ENCODE measurements at places on chromosomes 7 and 10.

DNA sequence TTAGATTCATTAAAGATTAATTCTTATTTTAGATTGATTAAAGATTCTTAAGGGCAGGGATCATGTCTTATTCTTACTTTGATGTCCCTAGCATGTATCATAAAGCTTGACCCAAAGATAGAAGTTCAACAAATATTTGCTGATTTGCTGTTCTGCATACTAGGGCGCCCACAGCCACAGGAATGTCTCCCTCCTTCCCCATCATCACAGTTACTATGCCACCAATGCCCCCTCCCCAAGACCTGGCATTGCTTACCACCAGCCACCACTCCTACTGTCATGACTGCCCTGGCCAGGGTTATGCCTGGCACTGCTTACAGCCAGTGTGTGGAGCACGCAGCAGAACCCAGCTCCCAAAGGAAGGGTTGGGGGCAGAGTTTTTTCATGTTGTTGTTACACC, 86.7 kb upstream of the AGK start:
- no peak for DNase-seq

GRCh38 chr10:62384057-62384446, 9.9 kb downstream of the ZNF365 start:
- DNase-seq, result no peak

- no peak for DNase-seq
Measured at GRCh38 chr7:24884401-24884800, 95.6 kb downstream of the OSBPL3 start.

DNA sequence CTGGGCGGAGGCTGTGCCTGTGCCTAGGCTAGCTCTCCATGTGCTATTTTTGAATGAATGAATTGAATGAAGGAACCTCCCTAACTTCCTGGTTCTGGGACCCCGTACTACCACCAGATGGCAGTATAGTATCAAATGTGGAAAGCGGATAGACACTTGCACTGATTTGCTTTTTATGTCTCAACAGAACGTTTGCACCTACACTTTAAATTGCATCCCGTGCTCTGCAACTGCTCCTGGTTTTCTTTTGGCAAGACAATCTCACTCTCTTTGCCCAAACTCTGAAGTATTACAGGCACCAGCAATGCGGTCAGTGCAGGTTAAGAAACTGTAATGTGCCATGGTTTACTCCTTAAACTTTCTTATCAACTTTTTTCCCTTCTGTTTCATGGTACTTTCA, 6.5 kb downstream of the FZD8 start:
- DNase-seq, result peak; percentile 68

DNA sequence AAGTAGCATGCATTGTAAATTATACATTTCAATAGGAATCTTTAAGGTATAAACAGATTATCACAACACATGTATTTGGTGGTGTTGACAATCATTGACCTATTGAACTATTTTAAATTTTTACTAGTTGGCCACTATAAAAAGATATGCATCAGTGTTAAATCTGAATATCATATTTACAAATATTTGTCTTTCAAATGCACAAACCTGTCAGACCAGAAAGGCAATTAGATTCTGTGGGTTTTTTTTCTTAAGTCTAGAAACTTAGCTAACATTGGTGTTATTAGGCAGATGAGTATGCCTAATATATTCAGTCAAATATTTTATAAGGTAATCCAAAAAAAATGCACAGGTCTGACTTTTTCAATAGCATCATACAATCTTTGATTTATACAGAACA, 241.4 kb upstream of the DGKB start:
- DNase-seq, result no peak

GRCh38 chr7:13442226-13442625, 547.2 kb downstream of the ETV1 start:
- no peak for DNase-seq

DNA sequence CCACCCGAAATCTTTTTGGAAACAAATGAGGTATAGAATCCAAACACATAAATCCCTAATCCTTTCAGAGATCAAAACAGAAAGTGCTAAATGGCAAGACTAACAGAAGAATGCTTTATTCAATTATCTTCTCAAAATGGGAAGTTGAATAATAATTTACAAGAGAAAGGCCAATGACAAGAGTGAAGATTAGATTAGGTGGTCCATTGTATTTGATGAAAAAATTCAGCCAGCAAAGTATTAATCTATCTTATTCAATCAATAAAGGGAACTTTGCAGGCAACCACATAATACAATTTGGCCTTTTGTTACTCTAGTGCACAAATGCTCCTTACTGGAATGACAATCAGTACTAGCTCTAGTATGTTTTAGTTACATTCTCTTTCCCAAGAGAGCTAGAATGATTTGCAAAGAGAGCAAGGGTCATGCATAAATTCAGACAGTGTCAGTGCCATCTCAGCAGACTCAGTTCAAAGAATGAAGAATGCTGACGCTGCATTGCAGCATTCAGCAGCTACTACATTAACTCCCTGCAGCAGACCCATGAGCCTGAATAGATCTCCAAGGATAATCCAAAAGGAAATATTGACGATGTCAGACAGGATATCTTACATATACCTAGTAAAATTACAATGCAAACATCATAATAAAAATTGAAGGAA, 131.8 kb downstream of the ANK3 start:
- no peak for DNase-seq

DNA sequence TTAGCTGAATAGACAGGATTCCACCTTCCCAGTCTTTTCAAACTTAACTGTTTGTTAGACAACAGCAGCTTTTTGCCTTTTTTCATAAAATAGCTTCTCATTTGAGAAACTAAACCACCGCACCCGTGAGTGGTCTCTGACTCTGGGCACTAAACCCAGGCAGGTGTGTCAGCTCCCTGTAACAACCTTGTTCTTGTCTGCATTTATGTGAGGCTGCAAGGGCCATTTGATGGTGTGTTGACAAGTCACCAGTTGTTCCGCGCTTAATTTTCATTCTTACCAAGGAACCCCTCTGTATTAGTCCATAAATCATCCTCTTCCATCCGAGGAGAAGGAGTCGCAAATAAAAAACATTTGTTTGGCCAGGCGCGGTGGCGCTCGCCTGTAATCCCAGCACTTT, 1.5 kb downstream of the STOX1 start:
- DNase-seq, result no peak

DNA sequence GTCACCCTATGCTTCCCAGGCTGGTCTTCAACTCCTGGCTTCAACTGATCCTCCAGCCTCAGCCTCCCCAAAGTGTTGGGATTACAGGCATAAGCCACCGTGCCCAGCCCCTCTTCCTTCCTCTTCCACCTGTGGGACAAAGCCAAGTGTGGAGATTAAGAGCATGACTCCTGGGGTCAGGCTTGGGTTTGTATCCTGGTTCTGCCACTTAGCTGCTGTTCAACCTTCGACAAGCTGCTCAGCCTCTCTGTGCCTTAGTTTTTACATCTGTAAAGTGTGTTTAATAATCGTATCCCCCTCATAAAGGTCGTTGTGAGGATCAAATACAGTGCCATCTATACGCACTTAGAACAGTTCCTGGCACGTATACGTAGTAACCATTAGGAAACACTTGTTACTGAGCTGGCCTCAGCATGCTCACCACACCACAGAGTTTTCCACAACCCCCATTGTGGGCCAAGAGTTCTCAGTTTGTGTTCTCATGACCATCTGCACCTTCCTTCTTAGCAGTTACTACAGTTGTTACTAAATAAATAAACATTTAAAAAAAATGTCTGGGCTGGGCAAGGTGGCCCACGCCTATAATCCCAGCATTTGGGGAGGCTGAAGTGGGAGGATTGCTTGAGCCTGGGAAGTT, 140.5 kb upstream of the BTBD16 start:
- DNase-seq, result no peak

DNA sequence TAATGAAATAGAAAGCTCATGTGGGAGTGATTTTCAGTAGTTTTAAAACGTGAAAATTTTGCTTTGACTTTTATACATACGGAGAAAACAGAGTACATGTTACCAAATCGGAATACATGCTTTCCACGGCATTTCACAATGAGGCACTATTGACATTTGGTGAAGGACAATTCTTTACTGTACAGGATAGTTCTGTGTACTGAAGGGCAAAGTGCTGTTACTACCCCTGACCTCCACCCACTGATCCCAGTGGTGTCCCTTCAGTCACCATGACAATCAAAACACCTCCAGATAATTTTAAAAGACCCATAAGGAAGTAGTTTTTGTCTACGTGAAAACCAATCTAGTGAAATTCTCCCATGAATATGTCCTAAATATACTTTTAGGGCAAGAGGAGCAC, 33.1 kb upstream of the ANK3 start:
- no peak for DNase-seq

GRCh38 chr10:68330852-68331454, 911 bp upstream of the HNRNPH3 start:
- peak; percentile 61 for DNase-seq

DNA sequence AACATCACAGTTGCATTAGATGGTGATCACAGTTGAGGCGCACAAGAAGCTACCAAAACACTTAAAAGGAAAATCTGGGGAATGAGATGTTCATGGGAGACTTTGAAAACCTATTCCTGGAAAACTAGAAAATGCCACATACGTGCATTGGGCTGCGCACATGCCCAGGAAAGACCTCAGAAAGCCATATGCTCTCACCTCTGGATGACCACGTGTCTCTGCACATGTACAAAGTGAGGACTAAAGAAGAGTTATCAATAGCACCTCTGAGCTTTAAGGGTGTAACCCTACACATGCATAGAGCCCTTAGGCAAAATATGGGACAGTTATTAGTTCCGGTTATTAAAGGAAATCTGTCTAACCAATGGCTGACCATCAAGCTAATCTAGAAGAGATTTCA, 77.7 kb downstream of the CRPPA start:
- DNase-seq, result no peak

- DNase-seq, result no peak
Measured at GRCh38 chr7:6422926-6423632, 24.7 kb downstream of the DAGLB start.

- DNase-seq, result no peak
Measured at GRCh38 chr10:90168244-90168643, 466.9 kb downstream of the KIF20B start.

- peak; percentile 34 for DNase-seq
Measured at GRCh38 chr10:132868995-132869394, 73.4 kb downstream of the CFAP46 start.

- DNase-seq, result peak; percentile 53
Measured at GRCh38 chr10:98045785-98046389, 15.5 kb upstream of the CRTAC1 start.

- DNase-seq, result no peak
Measured at GRCh38 chr10:6563731-6564130, 16.3 kb downstream of the PRKCQ start.

DNA sequence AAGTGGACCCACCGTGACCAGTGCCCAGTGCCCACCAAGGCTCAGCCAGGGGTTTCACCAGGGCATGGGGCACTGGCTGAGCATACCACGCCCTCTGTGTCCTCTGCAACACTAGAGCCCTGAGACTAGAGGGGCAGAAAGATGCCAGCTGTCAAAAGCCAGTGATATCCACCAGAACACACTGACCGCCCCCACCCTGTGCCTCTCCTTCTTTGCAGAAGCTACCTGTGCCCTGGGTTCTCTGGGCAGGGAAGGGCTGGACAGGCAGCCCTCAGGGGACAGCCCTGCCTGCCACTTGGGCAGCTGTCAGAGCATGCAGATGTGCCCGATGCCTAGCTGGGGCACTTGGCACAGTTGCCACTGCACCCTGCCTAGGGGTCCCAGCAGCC, 494 bp downstream of the VSIR start:
- no peak for DNase-seq

GRCh38 chr10:71138166-71138830, 74.1 kb upstream of the UNC5B start:
- DNase-seq, result no peak

GRCh38 chr7:130723784-130724183, 10.2 kb downstream of the KLF14 start:
- DNase-seq, result no peak

DNA sequence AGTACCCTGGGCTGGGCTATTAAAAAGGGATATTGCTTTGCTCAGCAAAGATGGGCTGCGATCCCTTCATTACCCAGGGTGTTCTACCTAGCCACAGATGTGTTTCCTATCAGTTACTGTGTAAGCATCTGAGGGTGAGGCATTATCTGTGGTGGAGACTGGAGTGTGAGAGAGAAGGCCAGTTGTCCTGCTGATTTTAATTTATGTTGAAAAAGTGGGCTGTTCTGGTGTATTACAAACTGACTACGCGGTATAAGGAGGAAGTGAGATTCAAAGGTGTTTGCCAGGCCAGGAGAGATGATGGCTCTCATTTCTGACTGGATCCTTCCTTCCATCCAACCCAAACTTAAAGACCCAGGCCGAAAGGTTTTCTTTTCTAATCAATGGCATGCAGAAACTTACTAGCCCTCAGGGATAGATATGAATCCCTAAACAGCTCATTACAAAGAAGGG, 7.6 kb downstream of the TCF7L2 start:
- no peak for DNase-seq

- DNase-seq, result no peak
Measured at GRCh38 chr10:95469676-95470075, 91.5 kb downstream of the SORBS1 start.

DNA sequence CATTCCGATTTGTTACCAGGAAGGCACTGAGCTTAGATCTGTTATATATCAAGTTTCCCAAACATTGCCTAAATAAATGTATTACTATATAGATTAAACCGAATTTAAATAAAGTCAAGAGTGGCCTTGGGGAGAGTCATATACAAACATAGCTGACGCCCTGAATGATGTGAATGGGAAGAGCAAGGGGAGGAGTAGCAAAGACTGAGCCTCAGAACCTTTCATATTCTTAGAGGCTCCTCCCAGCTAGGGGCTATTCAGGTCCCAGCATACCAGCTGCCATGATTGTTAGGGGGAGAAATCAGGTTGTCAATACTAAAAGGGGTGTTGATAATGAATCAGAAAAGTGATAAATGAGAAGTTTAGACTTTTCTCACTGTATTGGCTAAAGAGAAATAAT, 64.7 kb upstream of the ITGB1 start:
- no peak for DNase-seq

- DNase-seq, result no peak
Measured at GRCh38 chr7:111486472-111487142, 75.7 kb downstream of the IMMP2L start.

DNA sequence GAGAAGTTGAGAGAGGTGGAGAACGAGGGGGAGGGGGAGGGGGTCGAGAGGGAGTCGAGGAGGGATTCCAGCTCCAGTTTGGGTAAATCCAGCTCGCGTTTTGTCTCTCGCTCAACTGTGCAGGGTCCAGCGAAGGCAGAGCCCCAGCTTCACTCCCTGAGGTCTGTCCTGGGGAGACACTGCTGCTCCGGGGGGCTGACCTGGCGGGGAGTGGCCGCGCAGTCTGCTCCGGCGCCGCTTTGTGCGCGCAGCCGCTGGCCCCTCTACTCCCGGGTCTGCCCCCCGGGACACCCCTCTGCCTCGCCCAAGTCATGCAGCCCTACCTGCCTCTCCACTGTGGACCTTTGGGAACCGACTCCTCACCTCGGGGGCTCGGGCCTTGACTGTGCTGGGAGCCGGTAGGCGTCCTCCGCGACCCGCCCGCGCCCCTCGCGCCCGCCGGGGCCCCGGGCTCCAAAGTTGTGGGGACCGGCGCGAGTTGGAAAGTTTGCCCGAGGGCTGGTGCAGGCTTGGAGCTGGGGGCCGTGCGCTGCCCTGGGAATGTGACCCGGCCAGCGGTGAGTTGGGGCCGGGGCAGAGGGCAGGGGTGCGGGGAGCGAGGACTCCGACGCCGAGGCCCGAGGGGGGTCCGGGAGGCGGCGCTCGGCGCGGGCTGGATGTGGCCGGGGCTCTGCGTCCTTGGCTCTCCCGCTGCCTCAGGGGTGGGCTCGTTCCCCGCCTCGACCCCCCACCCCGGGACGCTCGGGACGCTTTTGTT, at the start of gene TET1:
TSS of gene TET1 (plus strand) at position 152 of the 757 bp plus-strand sequence. CDS start 12,002 bp downstream, outside the sequence.
- peak; percentile 84 for DNase-seq

- DNase-seq, result no peak
Measured at GRCh38 chr7:158657189-158657746, 47.3 kb downstream of the NCAPG2 start.

GRCh38 chr10:4751211-4751610, 74.8 kb upstream of the AKR1E2 start:
- no peak for DNase-seq
